A673 (cell line): ENCODE measurements at places on chromosomes 1 and 21. TPM values are rescaled to one million over a fixed set of nuclear protein-coding genes. Genes with fewer than 3 reads are reported as not detected.

The SPRR1B gene
- not detected in 2 replicates for total RNA-seq

The PGLYRP4 gene
- not detected in 2 replicates for total RNA-seq

The OR2L5 gene
- not detected in 2 replicates for total RNA-seq

The CCDC30 gene
- 4.8 and 7.7 TPM in 2 replicates for total RNA-seq

DNA sequence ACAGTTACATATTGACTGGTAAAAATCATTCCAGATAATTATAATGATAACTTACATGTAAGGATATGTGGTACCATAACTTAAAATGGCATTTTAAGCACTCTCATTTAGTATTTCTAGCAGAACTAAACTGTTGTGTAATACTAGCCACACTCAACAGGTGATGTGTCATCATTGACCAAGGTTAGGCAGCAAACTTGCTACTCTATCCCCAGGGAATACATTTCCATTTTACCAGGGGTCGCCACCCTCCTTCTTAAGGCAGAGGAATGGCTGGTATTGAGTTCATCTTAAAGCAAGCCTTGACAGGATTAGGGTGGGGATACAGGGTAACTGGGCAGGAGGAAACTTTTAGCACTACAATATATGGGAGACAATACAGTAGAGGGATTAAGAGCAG lies 259.8 kb upstream of the CAMK1G start:
- H3K4me1 ChIP-seq = no peaks in the 10 kb centered on the region
- H3K36me3 ChIP-seq = no peaks in the 10 kb centered on the region
- no peak overlapping the region for H3K27ac ChIP-seq
- DNase-seq = no peak

The DMBX1 gene
- total RNA-seq = 0.69 and 1.4 TPM in 2 replicates

The PLA2G2A gene
- not detected in 2 replicates for total RNA-seq

The TFAP2E gene
- total RNA-seq = 0.52 and 0.79 TPM in 2 replicates

DNA sequence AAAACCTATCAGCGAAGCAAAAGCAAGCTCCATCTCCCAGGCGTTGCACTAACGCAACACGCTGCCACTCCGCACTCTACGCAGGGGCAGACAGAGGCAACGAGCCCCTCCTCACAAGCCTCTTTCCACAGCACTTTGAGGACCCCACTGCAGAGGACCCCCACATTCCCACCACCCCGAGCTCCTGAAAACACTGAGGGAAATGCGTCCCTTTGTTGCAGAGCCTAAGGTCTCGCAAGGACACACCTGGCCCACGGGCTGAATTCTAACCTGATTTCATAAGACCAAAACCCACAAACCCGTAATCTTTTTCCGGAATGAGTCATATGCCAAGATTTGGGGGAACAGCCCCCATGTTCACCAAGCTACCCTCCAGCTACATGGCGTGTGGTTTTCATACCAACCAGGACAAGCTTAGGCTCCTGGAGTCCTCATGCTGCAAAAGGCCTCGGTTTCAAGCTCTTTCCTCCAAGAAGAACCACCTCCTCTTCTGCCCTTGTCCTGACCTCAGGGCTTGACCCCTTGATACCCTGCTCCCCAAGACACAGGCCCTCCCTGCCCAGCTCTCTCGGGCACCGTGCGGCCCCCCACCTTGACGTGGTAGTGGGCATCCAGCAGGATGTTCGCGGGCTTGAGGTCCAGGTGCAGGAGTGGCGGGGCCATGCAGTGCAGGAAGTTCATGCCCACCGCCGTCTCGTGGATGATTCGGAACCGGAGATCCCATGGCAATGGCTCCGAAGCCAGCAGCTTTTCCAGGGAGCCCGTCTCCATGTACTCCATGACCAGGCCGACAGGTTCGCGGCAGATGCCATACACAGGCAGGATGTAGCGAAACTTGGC lies 10.7 kb downstream of the RIPK4 start:
- H3K4me1 ChIP-seq = peaks cover 67% of the 10 kb centered on the region
- DNase-seq = no peak
- no peaks in the 10 kb centered on the region for H3K27me3 ChIP-seq
- no peak overlapping the region for H3K27ac ChIP-seq
- H3K4me3 ChIP-seq = no peak overlapping the region

GRCh38 chr1:80003250-80003649 lies 996.7 kb upstream of the ADGRL4 start:
- DNase-seq = no peak
- no peaks in the 10 kb centered on the region for H3K4me1 ChIP-seq
- no peak overlapping the region for H3K27ac ChIP-seq
- H3K27me3 ChIP-seq = no peaks in the 10 kb centered on the region
- no peaks in the 10 kb centered on the region for H3K36me3 ChIP-seq
- H3K4me3 ChIP-seq = no peak overlapping the region

GRCh38 chr1:221239792-221240191 lies 360.5 kb downstream of the HLX start:
- H3K4me3 ChIP-seq = no peak overlapping the region
- no peak overlapping the region for H3K27ac ChIP-seq
- H3K36me3 ChIP-seq = no peaks in the 10 kb centered on the region
- no peaks in the 10 kb centered on the region for H3K4me1 ChIP-seq
- no peaks in the 10 kb centered on the region for H3K27me3 ChIP-seq

- peaks cover 40% of the 10 kb centered on the region for H3K36me3 ChIP-seq
- H3K4me1 ChIP-seq = no peaks in the 10 kb centered on the region
- no peak for DNase-seq
- no peak overlapping the region for H3K4me3 ChIP-seq
These were observed 8.7 kb downstream of the WRAP73 start for GRCh38 chr1:3641046-3641760.

DNA sequence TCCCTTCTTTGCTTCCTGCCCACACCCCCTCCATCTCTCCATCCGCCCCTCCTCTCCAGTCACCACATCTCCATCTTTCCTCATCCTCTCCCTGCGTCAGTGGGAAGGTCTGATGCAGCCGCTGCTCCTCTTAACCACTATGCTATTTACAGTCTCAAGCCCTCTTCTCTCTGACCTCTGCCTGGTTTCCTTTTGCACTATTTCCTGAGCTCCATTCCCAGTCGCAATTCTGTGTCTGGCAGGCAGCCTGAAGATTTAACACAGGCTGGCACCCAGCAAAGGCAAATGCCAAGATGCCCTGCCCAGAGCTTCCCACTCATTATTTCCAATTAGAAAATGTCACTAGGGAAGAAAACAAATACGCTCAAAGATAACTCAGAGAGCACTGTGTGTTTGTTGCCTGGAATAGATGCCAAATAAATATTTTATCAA lies 89.6 kb upstream of the LPGAT1 start:
- H3K36me3 ChIP-seq = no peaks in the 10 kb centered on the region
- H3K27ac ChIP-seq = no peak overlapping the region
- no peaks in the 10 kb centered on the region for H3K27me3 ChIP-seq
- DNase-seq = no peak
- no peak overlapping the region for H3K4me3 ChIP-seq

DNA sequence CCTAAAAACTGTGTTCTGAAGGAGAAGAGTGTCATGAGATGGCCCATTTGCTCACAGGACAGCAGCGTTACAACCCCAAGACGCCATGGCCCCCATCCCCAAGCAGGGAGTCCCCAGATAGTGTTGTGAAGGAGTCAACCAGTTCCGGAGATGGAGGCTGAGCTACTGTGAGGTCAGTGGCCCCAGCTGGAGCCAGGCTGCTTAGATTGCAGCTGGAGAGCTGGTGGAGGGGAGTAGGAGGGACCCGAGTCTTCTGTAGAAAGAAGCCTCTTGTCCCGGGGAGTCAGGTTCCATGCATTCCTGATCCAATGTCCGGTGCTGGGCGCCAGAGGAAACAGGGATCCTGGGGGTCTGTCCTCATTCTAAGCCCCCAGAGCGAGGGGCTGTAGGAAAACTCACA lies 93.5 kb upstream of the SIM2 start:
- H3K36me3 ChIP-seq = no peaks in the 10 kb centered on the region
- no peak for DNase-seq
- no peak overlapping the region for H3K27ac ChIP-seq

GRCh38 chr1:114153261-114154145 lies at the start of gene SYT6:
SYT6 (minus strand) TSS chr1:114153869; CDS start chr1:114153772, 97 bp downstream.
- DNase-seq = peak; percentile 79
- H3K36me3 ChIP-seq = peaks cover 12% of the 10 kb centered on the region
- H3K4me3 ChIP-seq = peak within 1 kb of the TSS; percentile 82
- peaks cover 36% of the 10 kb centered on the region for H3K4me1 ChIP-seq

DNA sequence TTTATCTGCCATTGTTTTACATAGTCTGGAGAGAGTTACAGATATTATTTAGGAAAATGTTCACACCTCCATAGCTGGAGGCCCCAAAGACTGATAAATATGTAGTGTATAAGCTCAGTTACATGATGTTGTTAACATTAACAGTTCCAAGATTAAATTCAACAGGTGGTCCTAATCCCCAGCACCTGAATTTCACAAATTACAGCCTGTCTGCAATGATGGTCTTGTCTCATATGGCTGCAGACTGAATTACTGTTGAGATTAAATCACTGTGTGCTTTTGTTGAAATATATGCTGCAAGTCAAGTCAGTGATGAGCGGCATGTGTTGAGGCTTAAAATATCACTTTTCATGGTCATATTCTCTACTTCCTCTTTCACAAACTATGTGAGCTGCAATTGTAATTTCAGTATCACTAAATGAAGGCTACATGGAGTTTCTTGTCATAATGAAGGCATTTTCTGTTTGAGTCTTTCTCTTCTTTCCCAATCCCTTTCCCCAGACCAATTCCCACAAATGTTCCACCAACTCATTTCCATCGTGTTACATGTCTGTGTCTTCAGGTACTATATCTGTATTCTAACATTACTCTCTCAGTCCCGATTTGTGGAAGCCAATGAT lies 4.2 kb downstream of the ST6GALNAC5 start:
- no peak overlapping the region for H3K4me3 ChIP-seq
- no peak overlapping the region for H3K27ac ChIP-seq
- no peaks in the 10 kb centered on the region for H3K36me3 ChIP-seq

GRCh38 chr1:109818988-109819764 lies 55.5 kb upstream of the EPS8L3 start:
- no peaks in the 10 kb centered on the region for H3K36me3 ChIP-seq
- H3K4me1 ChIP-seq = no peaks in the 10 kb centered on the region
- DNase-seq = no peak
- H3K4me3 ChIP-seq = no peak overlapping the region
- no peak overlapping the region for H3K27ac ChIP-seq

GRCh38 chr1:173295995-173296394 lies 88.9 kb upstream of the TNFSF4 start:
- no peaks in the 10 kb centered on the region for H3K4me1 ChIP-seq
- no peak overlapping the region for H3K4me3 ChIP-seq
- DNase-seq = no peak
- H3K27ac ChIP-seq = no peak overlapping the region

DNA sequence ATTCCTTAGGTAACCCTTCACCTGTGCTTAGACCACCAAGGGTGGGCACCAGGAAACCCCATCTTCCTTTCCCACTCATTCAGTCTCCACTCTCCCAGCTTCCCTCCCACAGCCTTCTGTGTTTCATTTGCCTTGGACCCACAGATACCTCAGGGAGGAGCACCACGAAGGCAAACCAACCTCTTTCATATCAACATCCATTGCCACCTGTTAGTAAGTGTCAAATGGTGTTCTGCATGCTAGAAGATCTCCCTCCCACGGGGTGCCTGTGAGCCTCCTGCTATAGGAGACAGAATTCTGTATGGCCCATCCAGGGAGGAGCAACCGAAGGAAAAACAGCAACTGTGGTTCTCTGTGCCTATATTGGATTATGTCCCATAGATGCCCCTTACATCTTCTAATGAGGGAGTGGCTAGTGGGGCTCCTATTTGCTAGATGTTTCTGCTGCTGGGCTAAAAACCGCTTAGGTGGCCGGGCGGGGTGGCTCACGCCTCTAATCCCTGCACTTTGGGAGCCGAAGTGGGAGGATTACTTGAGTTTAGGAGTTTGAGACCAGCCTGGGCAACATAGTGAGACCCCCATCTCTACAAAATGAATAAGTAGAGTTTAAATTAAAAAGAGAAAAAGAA lies 25.6 kb upstream of the SCCPDH start:
- H3K27me3 ChIP-seq = no peaks in the 10 kb centered on the region
- H3K27ac ChIP-seq = no peak overlapping the region
- H3K36me3 ChIP-seq = no peaks in the 10 kb centered on the region
- no peak overlapping the region for H3K4me3 ChIP-seq
- H3K4me1 ChIP-seq = peaks cover 4% of the 10 kb centered on the region

- no peak overlapping the region for H3K27ac ChIP-seq
- no peak for DNase-seq
- no peaks in the 10 kb centered on the region for H3K4me1 ChIP-seq
- no peaks in the 10 kb centered on the region for H3K27me3 ChIP-seq
- H3K4me3 ChIP-seq = no peak overlapping the region
These were observed 43.6 kb downstream of the EPHB2 start for GRCh38 chr1:22754106-22754768.

The PRAMEF4 gene
- total RNA-seq = not detected in 2 replicates

The CFAP45 gene
- 1.5 and 3.6 TPM in 2 replicates for total RNA-seq

GRCh38 chr1:68954841-68955240 lies 458.0 kb upstream of the DEPDC1 start:
- peak; percentile 28 for DNase-seq
- no peak overlapping the region for H3K4me3 ChIP-seq
- no peaks in the 10 kb centered on the region for H3K27me3 ChIP-seq
- no peak overlapping the region for H3K27ac ChIP-seq
- no peaks in the 10 kb centered on the region for H3K4me1 ChIP-seq

- no peak overlapping the region for H3K27ac ChIP-seq
- no peak for DNase-seq
- no peaks in the 10 kb centered on the region for H3K27me3 ChIP-seq
- H3K4me1 ChIP-seq = no peaks in the 10 kb centered on the region
- H3K36me3 ChIP-seq = no peaks in the 10 kb centered on the region
- no peak overlapping the region for H3K4me3 ChIP-seq
These were observed 2.3 kb downstream of the FGR start for GRCh38 chr1:27632387-27633297.

The PRAMEF11 gene
- total RNA-seq = not detected in 2 replicates

DNA sequence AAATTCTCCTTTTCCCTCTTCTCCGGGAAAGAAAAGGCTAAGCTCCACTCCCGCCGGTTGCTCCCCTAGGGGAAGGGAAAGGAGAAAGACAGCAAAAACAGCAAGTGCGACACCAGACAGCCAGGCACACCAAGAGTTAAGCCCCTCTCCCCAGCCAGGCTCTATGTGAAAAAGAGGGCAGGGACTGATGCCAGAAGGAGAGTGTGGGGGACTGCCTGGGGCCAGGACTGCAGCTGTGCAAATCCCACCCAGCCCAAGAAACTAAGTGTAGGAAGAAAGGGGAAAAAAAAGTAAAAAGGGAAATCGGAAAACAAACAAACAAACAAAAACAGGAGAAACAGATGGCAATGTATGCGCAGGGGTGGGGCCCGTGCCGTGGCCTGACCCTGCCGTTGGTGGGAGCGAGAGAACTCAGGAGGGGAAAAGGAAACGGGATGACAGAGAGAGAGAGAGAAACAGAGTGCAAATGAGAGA lies 27.7 kb upstream of the FMO1 start:
- H3K4me1 ChIP-seq = peaks cover 27% of the 10 kb centered on the region
- peak; percentile 76 for DNase-seq
- H3K4me3 ChIP-seq = no peak overlapping the region
- no peaks in the 10 kb centered on the region for H3K27me3 ChIP-seq
- peak overlapping the region; percentile 58 for H3K27ac ChIP-seq
